ENCODE measurements at places on chromosomes 6 and 20. TPM values are rescaled to one million over a fixed set of nuclear protein-coding genes. Genes with fewer than 3 reads are reported as not detected.

The TAAR1 gene
- total RNA-seq = not detected

The METTL24 gene
- total RNA-seq = 0.29 TPM

The ZNF343 gene
- total RNA-seq = 6.9 TPM

The WFDC12 gene
- not detected for total RNA-seq

The KIAA0408 gene
- 1.8 TPM for total RNA-seq

The PTGIS gene
- total RNA-seq = 33.6 TPM

The SLC35D3 gene
- total RNA-seq = not detected

The DDRGK1 gene
- 25.9 TPM for total RNA-seq

The HNF4A gene
- not detected for total RNA-seq

The FAM209B gene
- not detected for total RNA-seq

The UBE3D gene
- 9.7 TPM for total RNA-seq

The PHACTR3 gene
- total RNA-seq = not detected

The CCN6 gene
- 6.8 TPM for total RNA-seq

The TMEM74B gene
- total RNA-seq = not detected

The RCAN2 gene
- 15.6 TPM for total RNA-seq

The TMEM63B gene
- 36.6 TPM for total RNA-seq

The ADTRP gene
- 0.72 TPM for total RNA-seq

The TNNC2 gene
- 0.29 TPM for total RNA-seq

The RAET1E gene
- 0.36 TPM for total RNA-seq

The ULBP2 gene
- total RNA-seq = 3.2 TPM

Data from osteoblast (primary cell).